CD4-positive, alpha-beta T cell treated with Interleukin-4 for 1 hour (primary cell): ENCODE measurements at places on chromosomes 5 and 9.

GRCh38 chr5:141878186-141878710 lies at the start of gene PCDH1:
PCDH1 (minus strand) TSS chr5:141878410; CDS start chr5:141878262, 148 bp downstream.
- DNase-seq: peak; percentile 30

DNA sequence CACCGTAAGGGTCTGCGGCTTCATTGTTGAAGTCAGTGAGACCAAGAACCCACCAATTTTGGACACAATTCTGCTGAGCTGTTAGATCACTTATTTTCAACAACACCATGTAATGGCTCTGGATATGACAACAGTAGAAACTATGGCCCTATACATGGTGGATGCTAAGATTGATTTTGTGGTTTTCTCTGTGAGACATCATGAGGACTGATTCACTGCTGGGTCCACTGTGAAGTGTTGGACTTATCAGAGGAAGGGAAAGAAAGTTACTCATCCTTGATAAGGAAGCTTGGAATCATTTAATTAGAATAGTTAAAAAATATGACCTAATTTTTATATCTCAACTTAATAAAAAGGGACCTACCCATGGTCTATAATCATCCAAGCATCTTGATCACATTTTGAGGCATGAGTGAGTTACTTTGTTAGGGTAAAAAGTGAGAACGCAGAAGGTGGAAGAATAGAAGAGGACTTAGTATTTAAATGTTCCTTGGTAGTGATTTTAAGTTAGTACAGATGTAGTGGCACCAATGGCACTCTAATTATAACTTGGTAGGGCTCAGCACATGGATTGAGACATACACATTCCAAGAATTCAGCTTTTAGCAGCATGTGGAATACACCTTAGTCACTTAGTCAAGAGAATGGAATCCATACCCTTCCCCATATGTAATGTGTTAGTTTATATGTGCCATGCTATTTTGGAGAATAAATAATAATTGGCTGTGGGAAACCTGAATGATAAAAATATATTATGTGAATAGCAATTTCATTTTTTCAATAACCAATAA lies 123.5 kb upstream of the CD180 start:
- DNase-seq: no peak

GRCh38 chr5:90932052-90932699 lies 373.6 kb downstream of the ADGRV1 start:
- DNase-seq: peak; percentile 28

- DNase-seq: no peak
Measured at GRCh38 chr9:134860510-134860909, 20.1 kb upstream of the FCN2 start.

GRCh38 chr5:81971111-81971711 lies 612 bp upstream of the ATG10 start:
- no peak for DNase-seq

GRCh38 chr5:112885001-112885400 lies 23.9 kb downstream of the SRP19 start:
- no peak for DNase-seq

DNA sequence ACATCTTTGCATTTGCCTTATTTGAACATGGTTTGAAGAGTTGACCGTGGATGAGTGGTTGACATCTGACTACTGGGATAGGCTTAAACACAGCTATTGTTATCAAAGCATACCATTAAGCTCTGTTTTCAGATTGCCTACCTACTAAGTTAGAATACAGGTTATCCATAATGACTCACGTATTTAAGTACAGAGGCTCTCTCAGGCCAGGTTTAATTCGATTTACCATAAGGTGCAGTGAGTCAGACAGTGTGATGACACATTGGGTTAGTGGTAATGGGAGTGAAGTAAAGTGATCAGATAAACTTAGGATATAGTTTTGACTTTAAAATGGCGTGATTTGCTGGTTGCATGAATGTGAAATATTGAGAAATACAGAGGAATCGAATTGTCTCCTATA lies 732.0 kb upstream of the CTNND2 start:
- DNase-seq: no peak

DNA sequence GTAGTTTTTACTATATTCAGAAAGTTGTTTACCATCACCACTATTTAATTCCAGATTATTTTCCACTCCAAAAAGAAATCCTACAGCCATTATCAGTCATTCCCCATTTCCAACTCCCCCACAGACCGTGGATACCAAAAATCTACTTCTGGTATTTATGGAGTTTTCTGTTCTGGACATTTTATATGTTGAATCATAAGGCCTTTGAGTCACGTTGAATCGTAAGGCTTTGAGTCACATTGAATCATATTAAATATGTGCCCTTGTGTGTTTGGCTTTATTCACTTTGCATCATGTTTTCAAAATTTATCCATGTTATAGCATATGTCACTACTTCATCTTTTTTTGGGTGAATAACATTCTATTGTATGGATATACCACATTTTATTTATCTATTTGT lies 454.1 kb upstream of the NUDT12 start:
- DNase-seq: no peak

DNA sequence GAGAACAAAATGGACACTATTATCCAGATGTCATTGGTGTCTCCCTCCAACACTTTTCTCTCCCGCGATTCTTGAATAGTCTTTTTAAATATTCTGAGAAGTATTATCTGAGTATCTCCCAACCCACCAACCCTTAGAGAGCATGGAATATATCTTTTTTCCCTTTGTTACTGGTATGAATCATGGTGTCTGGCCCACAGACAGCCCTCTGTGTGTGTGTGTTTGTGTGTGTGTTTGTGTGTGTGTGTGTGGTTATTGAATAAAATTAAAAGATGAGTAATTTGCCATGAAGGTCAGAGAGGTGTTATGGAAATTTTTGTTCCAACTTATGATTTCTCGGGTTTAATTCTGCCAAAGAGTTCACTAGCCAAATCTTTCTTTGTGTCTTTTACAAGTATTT lies 47.7 kb downstream of the CAMK4 start:
- DNase-seq: no peak

DNA sequence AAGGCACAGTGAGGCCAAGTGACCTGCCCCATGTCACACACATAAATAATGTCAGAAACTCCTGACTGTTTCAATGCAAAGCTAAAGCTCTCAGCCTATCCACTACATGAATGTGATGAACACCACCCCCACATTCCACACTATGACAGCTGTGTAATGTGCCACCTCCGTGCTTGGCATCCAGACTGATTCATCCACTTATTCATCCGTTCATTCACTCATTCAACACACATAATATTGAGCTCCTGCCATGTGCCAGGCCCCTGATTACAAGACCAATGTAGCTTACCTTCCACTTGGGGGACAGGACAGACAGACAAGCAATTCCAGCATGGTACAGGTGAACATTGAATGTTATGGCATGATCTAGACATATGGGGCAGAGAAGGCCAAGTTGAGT lies 46.2 kb upstream of the FABP6 start:
- DNase-seq: no peak
